Amygdala (tissue), 56 donors: ENCODE measurements at places on chromosomes 2 and 18.

DNA sequence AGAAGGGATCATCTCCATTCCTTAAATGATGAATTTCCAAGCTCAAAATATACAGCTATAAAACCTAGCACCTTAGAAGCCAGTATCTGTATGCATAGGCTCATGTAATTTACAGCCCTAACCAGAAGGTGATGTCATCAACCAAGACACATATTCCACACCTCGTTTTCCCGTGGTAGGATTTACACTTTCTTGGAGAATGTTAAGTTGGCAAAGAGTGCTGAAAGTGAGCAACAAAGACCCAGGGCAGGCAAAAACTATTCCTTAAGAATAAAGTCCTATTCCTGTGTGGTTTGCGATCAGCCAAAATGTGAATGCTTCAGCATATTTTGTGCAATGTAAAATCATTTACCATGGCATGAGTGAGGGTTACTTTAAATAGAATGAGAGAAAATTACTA is 247.1 kb downstream of the OSR1 start:
- no peak for DNase-seq

DNA sequence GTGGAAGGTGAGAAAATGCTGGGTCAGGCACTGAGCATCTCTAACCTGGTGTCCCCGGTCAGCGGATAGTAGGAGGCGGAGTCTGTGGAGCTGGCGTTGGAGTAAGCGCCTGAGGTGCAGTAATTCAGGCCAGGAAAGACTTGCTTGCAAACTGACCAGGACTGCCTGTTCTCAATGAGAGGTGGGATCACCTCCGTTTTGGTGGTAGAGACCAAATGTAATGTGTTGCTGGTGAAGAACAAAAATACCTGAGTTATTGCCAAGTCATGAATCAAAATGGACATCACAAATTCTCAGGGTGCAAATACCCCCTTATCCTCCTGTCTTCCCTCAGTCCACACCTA is 24.2 kb downstream of the APOB start:
- no peak for DNase-seq

GRCh38 chr18:57854726-57855125 is 51.6 kb upstream of the ATP8B1 start:
- DNase-seq = no peak

DNA sequence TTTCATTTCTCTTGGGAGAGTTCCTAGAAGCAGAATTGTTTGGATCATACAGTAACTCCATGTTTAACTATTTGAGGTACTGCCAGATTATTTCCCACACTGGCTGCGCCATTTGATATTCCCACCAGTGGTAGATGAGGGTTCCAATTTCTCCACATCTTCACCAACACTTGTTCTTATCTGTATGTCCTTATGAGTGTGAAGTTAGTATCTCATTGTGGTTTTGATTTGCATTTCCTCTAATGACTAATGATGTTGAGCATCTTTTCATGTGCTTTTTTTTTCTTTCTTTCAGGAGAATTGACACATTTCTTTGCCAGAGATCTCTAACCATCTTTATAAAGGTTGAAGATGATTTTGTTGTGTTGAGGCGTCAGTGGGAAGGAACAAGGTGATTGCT is 4.1 kb upstream of the MGAT5 start:
- DNase-seq = no peak

- DNase-seq = no peak
Measured at GRCh38 chr2:468648-469336, 180.9 kb upstream of the ALKAL2 start.

GRCh38 chr2:153912798-153913396 is 41.2 kb downstream of the GALNT13 start:
- no peak for DNase-seq

DNA sequence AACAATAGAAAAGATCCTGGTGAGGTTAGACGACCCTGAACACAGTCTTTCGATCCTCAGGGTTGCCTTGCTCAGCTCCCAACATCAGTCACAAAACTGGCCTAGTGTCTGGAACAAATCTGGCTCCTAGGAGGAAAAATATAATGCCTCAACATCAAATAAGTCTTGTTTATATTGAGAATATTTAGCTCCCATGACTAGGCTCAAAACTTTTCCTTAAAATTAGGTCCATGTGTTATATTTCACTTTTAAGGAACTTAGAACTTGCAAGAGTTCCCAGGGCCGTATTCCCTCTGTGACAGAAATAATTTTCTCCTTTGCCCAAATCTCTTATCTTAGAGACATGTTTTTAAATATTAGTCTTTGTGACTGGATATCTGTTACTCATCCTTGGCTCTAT is 819.7 kb upstream of the ZEB2 start:
- no peak for DNase-seq
